Stimulated activated CD8-positive, alpha-beta memory T cell treated with anti-CD3 and anti-CD28 coated beads, Interleukin-4, amount 100 ng/mL, for 4 hours (primary cell): ENCODE measurements at places on chromosomes 2 and 18.

- no peak for DNase-seq
These were observed 9.8 kb upstream of the ZNF512 start for GRCh38 chr2:27572998-27573429.

- no peak for DNase-seq
These were observed 441.5 kb downstream of the MTX2 start for GRCh38 chr2:176710657-176711186.

DNA sequence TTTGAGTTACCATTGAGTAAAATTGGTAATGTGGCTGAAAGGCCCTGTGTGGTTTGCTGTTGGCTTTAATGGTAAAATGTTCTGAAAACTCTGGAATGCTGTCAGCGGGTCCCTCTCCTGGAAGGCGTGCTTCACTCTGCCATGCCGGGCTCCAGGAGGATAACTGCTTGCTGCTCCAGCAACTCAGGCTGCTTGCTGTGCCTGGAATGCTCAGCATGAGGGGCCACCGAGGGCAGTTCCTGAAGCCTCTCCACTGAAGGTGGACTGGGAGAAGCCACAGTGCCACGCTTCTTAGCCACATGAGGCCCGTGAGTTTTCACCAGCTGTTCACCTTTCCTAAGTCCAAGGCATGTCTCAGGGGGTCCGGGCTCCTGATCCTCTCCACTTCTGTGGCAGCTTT, 90.4 kb upstream of the FAM110C start:
- DNase-seq = no peak

- DNase-seq = no peak
These were observed 221.5 kb upstream of the NCKAP5 start for GRCh38 chr2:133789743-133790142.

GRCh38 chr18:11980163-11980493, 1.2 kb upstream of the IMPA2 start:
- no peak for DNase-seq

DNA sequence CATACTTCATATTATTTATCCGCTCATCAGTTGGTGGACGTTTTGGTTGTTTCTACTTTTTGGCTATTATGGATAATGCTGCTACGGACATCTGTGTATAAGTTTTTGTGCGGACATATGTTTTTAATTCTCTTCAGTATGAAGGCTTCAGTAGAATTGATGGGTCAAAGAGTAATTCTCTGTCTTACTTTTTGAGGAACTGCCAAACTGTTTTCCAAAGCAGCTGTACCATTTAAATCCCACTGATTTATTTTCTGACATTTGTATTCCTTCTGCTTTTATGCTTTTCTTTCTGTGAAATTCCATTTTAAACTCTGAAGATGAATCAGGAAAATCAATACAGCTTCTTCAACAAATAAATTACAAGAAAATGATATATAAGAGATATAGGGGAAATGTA, 20.8 kb downstream of the FAM110C start:
- DNase-seq = no peak

- no peak for DNase-seq
These were observed 20.2 kb upstream of the PAX3 start for GRCh38 chr2:222318712-222319585.

- no peak for DNase-seq
These were observed 62.0 kb upstream of the SLC35F5 start for GRCh38 chr2:113818382-113818951.

DNA sequence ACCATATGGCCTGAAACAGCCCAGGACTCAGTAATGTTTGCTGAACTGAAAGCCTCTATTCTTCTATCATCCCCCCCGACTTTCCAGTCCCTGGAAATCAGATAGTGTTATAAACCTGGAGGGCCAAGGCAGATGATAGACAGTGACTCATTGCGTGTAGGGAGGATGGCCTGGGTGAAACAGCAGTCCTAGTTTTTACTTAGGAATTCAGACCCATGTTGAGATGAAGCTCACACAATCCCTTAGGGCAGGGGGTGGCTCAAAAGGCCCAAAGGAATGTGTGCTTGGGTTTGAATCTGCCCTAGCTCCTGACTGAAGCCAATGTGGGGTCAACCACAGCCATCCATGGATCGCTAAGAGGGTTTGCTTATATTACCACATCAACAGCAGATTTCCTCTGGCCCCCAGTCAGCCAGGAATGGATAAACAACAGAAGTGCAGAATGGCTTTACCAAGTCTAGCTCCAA, 43.9 kb upstream of the STPG4 start:
- no peak for DNase-seq

DNA sequence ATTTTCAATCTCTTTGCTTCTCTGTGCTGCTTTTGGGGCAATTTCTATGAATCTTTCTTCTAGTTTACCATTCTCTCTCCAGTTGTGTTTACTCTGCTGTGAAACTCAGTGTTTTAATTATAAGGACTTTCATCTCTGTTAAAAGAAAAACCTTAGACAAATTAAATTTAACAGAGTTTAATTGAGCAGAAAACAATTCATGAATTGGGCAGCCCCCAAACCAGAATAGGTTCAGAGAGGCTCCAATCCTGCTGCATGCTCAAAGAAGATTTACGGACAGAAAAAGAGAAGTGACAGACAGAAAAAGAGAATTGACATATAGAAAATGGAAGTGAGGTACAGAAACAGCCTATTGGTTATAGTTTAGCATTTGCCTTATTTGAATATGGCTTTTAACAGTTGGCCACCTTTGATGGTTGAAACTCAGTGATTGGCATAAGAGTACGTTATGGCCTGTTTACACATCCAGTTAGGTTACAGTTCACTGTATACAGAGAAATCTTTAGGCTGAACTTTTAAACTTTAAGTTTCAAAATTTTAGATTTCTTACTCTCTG, 120.4 kb downstream of the RNF152 start:
- DNase-seq = no peak

DNA sequence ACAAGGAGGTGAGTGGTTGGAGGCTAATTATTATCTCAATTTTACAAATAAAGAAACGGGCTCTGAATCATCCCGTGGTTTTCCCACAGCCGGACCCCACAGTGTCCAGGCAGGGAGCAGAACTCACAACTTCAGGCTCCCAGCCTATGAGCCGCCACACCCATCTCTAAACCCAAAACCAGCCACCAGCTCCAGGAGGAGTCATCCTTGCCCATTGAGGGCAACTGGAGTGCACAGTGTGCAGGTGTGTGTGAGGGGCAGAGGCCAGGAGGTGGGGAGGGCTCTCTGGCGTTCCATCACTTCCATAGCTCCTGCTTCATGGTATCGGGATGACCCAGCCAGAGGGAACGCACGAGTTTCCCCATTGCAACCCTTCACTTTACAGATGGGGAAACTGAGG, 144.5 kb downstream of the CYP26B1 start:
- no peak for DNase-seq

- DNase-seq = no peak
These were observed 75.7 kb upstream of the OTOS start for GRCh38 chr2:240216167-240216566.

DNA sequence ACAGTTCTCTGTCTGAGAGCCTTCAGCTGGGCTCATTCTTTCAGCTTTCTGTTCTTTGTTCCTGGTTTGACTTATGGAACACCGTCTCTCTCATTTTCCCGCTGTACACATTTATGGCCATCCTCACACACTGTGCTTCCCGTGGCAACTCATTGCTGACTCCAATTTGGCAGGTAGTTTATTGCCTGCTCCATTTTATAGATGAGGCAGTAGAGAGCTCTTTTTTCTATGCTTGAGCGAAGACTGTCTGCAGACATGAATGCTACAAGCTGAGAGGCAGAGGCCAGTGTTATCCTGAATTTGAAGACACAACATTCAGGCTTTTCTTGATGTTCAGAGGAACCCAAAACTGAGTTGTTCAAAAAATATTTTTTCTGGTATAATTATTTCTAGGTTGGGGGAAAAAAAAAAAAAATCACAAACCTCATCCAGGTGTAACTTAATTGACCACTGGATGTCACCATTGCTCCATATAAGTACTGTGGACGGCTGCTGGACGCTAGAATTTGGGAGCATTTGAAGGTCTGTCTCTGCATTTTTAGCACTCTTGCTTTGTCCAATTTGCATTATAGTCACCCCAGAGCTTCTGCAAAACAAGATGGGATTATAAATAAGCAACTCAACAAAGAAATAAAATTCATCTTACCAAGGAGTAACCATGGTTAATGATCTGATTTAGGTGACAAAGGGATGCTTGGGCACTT, 83.5 kb downstream of the HRH4 start:
- DNase-seq = no peak

- no peak for DNase-seq
These were observed 552.0 kb downstream of the IRS1 start for GRCh38 chr2:226247289-226248275.

DNA sequence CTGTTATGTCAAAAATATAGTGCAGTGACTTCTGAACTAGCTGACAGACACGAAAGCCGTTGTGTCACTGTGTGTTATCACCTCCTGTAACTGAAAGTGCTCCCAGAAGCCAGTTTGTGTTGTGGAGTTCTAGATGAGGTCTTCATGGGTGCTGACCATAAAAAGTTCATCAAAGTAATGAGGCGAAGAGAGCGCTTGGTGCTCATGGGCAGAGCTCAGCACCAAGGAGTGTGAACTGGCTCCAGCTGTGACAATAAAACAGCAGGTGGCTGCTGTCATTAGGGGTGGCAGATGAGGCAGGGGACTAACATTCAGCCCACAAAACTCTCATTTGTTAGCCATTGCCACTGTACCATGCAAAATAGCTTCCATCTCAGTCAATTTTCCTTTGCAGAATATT, 151.1 kb downstream of the ZNF407 start:
- DNase-seq = no peak

DNA sequence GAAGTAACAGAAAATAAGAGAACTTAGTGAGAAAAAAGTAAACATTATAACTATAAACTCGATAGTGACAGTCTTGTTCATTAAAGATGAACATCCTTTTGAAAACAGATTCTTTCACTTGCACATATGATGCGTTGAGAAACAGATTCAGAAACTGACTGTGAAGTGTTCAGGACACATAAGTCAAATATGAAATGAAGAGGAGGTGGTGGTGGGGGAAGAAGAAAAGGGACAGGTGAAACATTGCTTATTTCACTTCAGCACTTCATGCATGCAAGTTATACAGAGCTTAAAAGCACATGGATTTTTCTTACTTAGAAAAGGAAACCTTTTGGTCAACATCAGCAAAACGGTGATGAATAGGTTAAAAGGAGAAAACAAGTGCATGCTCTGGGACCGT, 42.5 kb downstream of the STAT4 start:
- DNase-seq = no peak
